Left lung (tissue), 14 donors: ENCODE measurements at places on chromosomes 13 and 19. TPM values are rescaled to one million over a fixed set of nuclear protein-coding genes. Genes with fewer than 3 reads are reported as not detected.

Gene FBXO46
- 18.4 TPM for total RNA-seq

Gene LIN37
- total RNA-seq: 6.6 TPM

Gene FAM216B
- 0.41 TPM for total RNA-seq

Gene IGFL4
- not detected for total RNA-seq

Gene ZNF653
- total RNA-seq: 7.7 TPM

Gene NLRP11
- total RNA-seq: not detected

Gene CEBPA
- 43.4 TPM for total RNA-seq

Gene CEACAM3
- total RNA-seq: 8.6 TPM

Gene GPC5
- total RNA-seq: 19.5 TPM

Gene PLIN3
- 71.7 TPM for total RNA-seq

Gene SIGLEC12
- 1.9 TPM for total RNA-seq

Gene PTH2
- total RNA-seq: not detected

Gene RFPL4A
- not detected for total RNA-seq

Gene LMTK3
- total RNA-seq: 4.4 TPM

Gene LHFPL6
- 53.8 TPM for total RNA-seq

Gene PLIN4
- 4.0 TPM for total RNA-seq

Gene DACT3
- 15.0 TPM for total RNA-seq

Gene NKPD1
- total RNA-seq: not detected

Gene TPTE2
- total RNA-seq: 0.16 TPM

Gene NCR1
- total RNA-seq: 2.6 TPM

Gene OR7C1
- not detected for total RNA-seq

Gene ZNF763
- 5.7 TPM for total RNA-seq

Gene TMEM221
- not detected for total RNA-seq

Gene FFAR2
- 26.6 TPM for total RNA-seq

Gene RNF113B
- total RNA-seq: not detected

Gene ATP8A2
- total RNA-seq: 2.0 TPM

Gene ASPDH
- not detected for total RNA-seq

Gene IRGC
- total RNA-seq: not detected

Gene UQCRFS1
- total RNA-seq: 27.8 TPM

Gene KIR2DL1
- 0.47 TPM for total RNA-seq

Gene TTC9B
- not detected for total RNA-seq

Gene LCP1
- total RNA-seq: 401 TPM

Gene IGFL2
- total RNA-seq: not detected

Gene PNMA8B
- total RNA-seq: 2.1 TPM

Gene DPP9
- total RNA-seq: 95.5 TPM

Gene CCL25
- not detected for total RNA-seq

Gene TMEM38A
- total RNA-seq: 4.8 TPM

Gene MYDGF
- total RNA-seq: 156 TPM

Gene SULT2B1
- 6.3 TPM for total RNA-seq

Gene SMIM44
- not detected for total RNA-seq

Gene ANGPTL8
- total RNA-seq: not detected

Gene MISP3
- total RNA-seq: 10.8 TPM

Gene PTBP1
- 236 TPM for total RNA-seq

Gene STAP2
- 28.1 TPM for total RNA-seq

Gene NPAS1
- total RNA-seq: 0.70 TPM

Gene RUBCNL
- 1.9 TPM for total RNA-seq

Gene XAB2
- 32.8 TPM for total RNA-seq

Gene TUBB4A
- 0.35 TPM for total RNA-seq
